Omental fat pad (tissue), 4 donors: ENCODE measurements at places on chromosomes 5 and 9. TPM values are rescaled to one million over a fixed set of nuclear protein-coding genes. Genes with fewer than 3 reads are reported as not detected.

SMC2 gene
- 7.1 TPM for total RNA-seq

CENPK gene
- total RNA-seq, result 1.2 TPM

PCDHGA2 gene
- total RNA-seq, result 6.6 TPM

SURF2 gene
- total RNA-seq, result 15.2 TPM

PLPPR1 gene
- total RNA-seq, result not detected

ORM2 gene
- total RNA-seq, result 1.6 TPM

DNA sequence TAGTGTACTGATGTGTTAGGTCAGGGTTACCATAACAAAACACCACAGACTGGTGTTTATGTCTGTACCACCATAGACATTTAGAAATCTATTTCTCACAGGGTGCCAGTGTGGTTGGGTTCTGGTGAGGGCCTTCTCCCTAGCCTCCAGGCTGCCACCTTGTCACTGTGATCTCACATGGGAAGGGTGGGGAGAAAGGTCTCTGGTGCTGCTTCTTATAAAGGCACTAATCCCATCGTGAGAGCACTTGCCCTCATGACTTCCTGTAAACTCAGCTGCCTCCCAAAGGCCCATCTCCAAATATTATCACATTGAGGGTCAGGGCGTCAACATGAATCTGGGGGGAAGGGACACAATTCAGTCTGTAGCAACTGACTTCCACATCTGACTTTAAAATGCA, 49.8 kb downstream of the PIK3R1 start:
- DNase-seq, result no peak

- no peak for DNase-seq
Observed at GRCh38 chr9:1028501-1029190, 21.5 kb upstream of the DMRT2 start.

DNA sequence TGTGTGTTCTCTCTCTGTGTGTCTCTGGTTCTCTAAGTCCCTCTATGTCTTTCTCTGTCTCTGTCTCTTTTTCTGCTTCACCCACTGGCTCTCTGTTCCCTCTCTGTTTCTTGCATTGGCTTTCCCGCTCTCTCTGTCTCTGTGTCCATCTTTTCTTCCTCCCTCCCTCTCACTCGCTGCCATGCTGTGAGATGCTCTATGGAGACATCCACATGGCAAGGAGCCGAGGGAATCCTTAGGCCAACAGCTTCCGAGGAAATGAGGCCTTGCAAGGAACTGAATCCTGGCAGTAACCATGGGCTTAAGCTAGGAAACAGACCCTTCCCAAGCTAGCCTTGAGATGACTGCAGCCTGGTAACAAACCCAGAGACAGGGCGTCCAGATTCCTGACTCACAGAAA, 117.3 kb downstream of the BRINP1 start:
- no peak for DNase-seq

GRCh38 chr5:435961-436640, 6.9 kb upstream of the EXOC3 start:
- DNase-seq, result no peak

DNA sequence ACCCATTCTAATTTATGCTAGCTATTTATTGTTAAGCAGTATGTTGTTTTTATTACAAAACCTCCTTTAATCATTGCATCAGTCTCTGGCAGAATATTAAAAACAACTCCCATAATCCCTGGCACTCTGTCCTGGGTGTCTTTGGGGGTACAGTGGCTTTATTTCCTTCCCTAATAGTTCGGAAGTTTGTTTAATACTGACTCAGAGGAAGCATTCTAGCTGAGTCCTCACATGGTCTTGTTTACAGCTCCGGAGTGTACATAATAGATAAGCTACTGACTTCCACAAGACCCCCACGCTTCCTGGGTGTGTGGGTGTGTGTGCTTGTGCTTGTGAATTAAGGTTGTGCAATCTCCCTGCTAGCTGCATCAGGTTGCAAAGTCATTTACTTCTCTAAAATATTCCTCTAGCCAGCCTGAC, 149.8 kb upstream of the CDKN2B start:
- peak; percentile 64 for DNase-seq

GRCh38 chr9:87525546-87526303, 28.1 kb downstream of the DAPK1 start:
- no peak for DNase-seq

GRCh38 chr5:51621156-51621555, 237.9 kb downstream of the ISL1 start:
- no peak for DNase-seq

GRCh38 chr5:142836048-142836447, 65.9 kb downstream of the ARHGAP26 start:
- no peak for DNase-seq

DNA sequence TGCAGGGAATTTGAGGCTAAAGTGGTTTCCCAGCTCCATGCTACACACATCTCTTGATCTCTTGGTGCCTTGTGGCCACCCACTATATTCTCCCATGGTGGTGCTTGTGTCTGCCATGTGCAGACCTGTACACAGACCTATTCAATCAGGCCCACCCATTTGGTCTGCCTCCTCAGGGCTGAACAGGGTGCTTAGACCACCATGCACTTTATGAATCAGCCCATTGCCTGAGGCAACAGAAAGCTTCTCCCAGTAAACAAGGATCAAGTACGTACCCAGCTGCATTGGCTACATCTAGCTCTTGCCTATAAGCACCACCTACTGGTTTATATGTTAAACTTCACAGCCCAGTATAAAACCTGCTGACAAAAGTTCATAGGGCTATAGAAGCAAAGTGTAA, 664.3 kb upstream of the EDIL3 start:
- DNase-seq, result no peak

DNA sequence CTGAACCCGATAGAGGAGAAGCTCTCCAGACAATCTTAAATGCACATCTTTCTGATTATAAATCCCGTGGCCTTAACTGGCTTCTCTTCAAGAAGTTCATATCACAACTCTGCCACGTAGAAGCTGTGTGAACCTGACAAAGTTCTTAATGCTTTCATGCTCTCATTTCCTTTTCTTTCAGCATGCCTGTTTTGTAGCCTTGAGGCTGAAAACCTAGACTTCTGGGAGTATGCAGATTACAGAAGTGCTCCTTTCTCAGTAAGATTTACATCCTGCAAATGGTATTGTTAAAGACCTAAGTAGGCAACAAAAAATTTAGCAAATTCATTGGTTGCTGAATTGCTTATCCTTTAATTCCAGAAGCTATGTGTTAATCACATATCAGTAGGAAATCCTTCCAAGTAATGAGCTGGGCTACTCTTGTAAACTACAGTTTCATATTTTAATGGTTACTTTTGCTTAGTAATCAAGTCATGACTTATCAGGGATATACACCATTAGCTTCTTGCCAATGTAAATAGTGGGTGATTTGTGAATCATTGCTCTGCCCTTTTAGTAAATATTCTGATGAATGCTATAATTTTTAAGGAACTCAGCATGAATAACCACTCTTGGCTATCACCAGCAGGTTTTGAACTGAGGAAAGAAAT, 334.7 kb downstream of the FBXL7 start:
- no peak for DNase-seq

DNA sequence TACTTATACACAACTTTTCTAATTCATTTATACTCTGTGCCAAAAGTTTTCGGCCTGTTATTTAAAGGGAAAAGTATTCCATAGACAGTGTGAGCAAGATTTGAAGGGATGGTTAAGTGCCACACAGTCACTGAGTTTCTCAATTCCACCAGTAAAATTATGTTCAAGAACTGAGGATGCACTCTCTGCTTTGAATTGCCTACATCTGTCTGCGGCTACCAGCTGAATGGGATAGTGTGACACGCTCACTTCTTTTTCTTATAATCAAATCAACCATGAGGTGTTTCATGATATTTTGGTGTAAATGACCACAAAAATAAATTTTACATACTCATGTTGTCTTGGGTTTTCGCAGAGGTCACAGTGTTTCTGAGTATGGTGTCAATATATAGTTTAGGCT, 218.4 kb upstream of the TMEM161B start:
- DNase-seq, result no peak

- DNase-seq, result no peak
Observed at GRCh38 chr9:124286292-124286931, 28.7 kb downstream of the NEK6 start.

DNA sequence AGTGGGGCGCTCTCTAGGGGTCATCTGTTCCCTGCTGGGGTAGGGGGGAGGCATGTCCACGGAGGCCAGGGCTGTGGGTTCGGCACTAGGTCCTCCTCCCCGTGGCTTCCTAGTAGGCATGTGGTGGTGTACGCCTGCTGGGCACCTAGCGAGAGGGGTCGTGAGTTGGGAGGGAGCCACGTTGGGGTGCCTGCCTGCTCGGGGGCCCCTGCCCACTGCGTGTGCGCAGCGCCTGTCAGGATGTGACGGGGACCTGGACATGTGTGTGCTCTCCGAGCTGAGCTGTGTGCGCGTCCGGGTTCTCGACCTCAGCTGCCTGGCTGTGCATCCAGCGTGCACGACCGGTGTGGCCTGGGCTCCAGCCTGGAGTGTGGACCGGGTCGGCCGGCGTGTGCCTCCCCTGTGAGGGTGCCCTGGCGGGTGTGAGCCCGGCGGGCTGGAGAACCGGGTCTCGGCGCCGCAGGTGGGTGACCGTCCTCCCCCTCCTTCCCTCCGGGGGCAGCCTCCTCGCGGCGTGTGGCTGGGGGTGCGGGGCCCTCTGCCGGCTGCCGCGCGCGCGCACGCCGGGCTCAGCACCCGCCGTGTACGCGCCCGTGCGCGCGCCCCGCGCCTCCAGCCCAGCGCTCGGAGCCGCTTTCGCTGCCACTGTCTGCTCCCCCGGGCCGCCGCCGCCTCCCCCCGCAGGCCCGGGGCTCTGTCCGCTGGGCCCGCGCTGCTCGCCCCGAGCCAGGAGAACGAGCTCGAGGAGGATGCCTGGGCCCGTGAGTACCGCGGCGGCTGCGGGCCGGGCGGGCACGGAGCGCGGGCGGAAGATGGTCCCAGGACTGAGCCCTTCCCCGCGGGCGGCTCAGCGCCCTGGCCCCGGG, at the start of gene PRR7:
Gene PRR7, plus strand, starts transcription at position 615 of the 866 bp plus-strand sequence. CDS start 8,254 bp downstream, outside the sequence.
- DNase-seq, result no peak

- no peak for DNase-seq
Observed at GRCh38 chr9:116416421-116416820, 262.8 kb downstream of the PAPPA start.

DNA sequence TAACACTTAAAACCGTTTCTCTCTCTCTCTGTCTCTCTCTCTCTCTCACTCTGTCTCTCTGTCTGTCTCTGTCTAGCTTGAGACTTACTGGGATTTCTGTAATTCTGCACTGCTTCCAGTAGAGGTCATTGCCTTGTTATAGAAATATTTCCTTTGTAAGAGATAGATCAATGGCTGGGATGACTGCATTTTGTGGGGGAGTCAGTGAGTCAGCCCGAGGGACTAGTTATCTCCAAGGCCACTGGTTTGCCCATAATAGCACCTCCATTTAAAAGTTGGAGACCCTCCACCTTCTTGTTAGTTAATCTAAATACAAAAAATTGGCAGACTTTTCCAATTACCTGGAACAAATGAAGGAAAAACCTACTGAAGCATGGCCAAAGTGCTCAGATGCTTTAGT, 547.2 kb downstream of the LRRC70 start:
- DNase-seq, result no peak

DNA sequence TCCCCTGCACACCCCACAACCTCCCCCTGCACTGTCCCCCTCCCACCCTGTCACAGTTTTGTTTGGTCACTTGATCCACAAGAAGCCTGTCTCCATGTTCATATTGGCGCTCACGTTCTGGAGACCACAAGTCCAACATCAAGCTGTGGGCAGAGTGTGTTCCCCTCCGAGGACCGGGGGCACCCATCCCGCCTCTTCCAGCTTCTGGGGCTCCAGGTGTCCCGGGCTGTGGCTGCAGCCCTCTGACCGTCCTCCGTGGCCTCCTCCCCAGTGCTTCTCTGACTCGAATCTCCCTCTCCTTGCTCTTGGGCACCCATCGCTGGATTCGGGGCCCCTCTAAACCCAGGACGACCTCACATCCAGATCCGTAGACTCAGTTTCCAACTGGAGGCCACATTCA, 49.2 kb downstream of the PLEKHG4B start:
- no peak for DNase-seq

- DNase-seq, result no peak
Observed at GRCh38 chr9:26228273-26228672, 550.0 kb upstream of the TUSC1 start.

- DNase-seq, result no peak
Observed at GRCh38 chr5:158054223-158055110, 195.5 kb upstream of the CLINT1 start.
